ENCODE measurements at places on chromosomes 5 and 9.

- no peak for DNase-seq
Observed at GRCh38 chr9:117828466-117828865, 124.3 kb downstream of the TLR4 start.

DNA sequence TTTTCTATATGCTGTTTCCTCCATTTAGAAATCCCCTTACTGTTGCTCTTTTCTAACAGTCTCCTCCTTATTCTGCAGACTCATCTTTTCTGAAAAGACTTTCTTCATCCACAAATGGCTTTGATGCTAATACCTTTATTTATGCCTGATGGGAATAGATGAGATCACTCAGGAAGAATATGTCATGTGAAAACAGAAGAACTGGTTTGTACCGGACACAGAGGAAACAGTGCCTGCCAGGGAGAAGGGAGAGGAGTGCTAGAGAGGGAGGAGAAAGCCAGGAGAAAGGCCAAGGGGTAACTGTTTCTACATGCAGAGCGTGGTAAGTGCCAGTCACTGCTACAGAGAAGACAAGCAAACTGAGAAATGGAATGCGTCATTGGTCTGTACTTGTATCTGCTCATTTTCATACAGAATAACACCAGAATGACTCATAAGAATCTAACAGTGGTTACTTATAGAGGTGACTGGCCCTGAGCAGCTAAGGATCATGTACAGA lies 45.9 kb upstream of the PJA2 start:
- DNase-seq = no peak

DNA sequence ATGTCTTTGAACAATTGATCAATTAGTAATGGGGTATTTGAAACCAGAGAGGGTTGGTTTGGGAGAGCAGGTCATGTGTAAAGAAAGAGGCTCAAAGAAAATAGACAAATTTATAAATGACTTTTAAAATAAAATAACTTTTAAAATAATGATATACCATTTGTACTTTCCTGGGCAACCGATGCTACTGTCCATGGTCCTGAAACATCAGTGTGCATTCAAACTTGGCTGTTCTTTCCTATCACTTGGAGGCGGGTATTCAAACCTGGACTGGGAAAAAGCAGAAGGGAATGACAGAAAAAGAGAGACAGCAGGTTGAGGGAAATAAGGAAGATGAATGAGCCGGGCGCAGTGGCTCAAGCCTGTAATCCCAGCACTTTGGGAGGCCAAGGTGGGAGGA lies 1446.4 kb upstream of the WWC1 start:
- DNase-seq = no peak

GRCh38 chr9:106893088-106893487 lies 30.1 kb downstream of the ZNF462 start:
- no peak for DNase-seq

- DNase-seq = no peak
Observed at GRCh38 chr5:23703940-23704855, 196.8 kb downstream of the PRDM9 start.

DNA sequence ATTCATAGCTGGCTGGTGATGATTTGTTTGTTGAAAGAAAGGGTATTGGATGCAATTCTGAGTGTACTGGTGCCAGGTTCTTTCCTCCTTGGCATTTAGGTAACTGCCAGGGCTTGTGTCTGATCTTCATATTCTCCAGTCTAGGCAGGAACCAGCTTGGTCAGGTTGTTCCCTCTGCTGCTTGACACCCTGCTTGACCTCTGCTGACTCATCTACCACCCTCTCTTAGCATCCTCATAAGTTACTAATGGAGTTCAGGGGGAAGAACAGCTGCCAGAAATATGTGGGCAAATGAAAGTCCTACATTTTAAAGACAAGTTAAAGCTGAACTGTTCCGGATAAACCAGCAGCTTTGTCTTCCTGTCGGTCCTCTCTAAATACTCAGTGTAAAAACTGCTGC lies 116.1 kb upstream of the TNC start:
- no peak for DNase-seq

DNA sequence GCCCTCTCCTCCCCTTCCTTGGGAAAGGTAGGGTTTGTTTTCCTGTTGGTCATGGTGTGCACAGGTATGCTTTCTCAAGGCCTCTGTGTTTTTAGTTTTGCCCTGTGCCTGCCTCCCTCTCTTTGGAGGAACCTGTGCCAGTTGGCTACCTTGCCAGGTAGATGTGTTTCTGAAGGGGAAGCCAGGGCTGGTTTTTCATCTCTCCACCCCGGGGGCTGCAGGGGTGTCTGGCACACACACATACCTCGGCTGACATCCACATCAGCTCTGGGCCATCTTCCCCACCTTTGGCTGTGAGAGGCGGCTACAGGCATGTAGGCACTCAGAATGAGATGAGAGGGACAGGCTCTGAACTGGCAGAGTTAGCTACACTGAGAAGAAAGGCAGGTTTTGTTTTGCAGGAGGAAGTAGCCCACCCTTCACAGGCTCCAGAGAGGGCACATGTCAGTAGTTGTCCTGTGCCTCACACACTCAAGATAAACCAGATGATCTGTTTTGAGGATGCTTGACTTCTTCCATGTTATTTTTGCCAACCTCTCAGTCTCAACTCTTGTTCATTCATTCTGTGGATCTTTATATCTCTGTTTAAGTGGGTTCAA lies 9.7 kb downstream of the RGMB start:
- no peak for DNase-seq

GRCh38 chr9:76153902-76154629 lies 240.2 kb downstream of the RFK start:
- DNase-seq = no peak

DNA sequence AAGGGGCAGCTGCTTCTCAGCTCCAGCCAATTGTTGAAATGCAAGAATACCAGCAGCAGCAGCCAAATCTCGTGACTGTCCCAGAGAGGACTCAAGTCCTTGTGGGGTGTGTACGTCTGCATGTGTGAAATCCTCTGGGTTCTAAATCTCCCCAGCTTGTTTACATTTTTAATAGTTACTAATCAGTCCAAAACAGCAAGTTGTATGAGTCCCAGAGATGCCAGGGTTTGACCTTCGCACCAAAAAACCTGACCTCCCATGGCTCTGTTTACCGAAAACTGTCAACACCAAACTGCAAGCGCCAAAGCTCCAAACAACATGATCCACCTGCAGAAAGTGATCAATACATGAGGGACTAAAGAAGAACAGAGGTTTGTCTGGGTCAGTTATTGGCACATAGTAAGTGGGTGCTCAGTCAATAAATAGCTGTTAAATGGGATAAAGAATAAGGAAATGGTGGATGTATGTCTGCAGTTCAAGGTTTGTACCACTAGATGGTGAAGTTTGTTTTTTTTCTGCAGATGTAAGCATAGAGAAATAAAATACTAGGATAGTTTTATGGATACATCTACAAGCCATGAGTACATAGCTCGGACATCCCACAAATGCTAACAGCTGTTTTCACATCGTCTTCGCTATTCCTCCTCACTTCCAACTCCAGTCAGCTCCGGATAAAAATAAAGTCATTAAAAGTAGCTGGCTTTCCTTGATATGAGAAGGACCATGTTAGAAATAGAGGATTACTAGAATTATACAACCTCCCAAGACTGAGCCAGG lies 85.3 kb upstream of the ADRB2 start:
- DNase-seq = no peak

DNA sequence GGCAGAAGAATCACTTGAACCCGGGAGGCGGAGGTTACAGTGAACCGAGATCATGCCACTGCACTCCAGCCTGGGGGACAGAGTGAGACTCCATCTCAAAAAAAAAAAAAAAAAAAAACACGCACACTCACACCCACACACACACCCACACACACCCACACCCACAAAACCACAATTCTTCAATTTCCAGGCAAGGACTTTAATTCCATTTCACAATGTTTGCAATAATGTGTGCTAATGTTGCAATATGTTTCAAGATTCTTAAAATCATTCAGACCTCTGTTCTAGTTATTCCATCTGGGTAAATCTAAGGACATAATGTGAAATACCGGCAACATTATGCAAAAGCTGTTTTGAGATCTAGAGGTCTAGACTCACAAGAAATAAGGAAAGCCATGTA lies 28.3 kb downstream of the CCDC69 start:
- no peak for DNase-seq

GRCh38 chr9:76289703-76290102 lies 104.5 kb downstream of the RFK start:
- no peak for DNase-seq

DNA sequence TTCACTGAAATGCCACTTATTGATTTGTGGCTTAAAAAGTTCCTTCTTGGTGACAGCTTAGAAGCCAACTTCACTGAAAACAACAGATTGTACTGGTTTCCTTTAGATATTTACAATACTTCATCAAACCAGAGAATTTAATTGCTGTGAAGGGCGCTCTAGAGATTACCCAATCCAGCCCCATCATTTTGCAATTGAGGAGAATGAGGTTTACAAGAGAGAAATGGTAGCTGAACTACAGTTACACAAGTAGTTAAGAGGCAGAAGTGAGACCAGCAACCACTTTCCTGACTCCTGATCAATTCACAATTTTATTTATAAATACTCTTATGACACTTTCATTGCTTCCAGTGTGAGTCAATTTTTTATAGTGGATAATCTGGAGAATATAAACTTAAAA lies 103.5 kb upstream of the APC start:
- DNase-seq = no peak

GRCh38 chr9:7739595-7739994 lies 60.0 kb downstream of the DMAC1 start:
- no peak for DNase-seq

DNA sequence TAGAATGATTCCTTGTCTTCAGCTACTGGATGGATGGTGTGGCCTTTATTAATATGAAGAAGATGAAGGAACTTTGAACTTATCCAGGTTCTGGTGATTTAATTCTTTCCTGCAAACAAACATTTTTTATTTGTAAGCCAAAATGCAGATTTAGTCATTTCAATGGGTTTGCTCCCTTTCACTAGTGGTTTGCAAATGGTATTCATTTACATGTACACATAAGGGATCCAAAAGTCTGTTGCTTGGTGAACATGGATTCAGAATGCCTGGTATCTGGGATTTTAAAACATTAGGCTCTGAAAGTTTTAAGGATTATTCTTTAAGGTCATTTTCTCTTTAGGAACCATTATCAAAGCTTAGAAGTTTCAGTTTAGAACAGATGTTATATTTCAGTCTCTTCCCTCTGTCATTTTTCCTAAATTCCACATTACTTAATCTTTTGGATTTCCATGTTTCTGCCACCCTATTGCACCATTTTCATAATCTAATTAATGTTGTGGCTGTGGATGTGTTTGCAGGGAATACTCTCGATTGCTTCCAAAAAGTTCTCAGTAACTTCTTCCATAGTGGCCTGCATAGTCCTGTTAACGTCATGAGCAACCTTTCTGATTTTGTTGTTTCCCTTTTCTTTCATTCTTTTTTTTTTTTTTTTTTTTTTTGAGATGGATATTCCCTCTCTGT lies 10.1 kb downstream of the TTC1 start:
- no peak for DNase-seq

DNA sequence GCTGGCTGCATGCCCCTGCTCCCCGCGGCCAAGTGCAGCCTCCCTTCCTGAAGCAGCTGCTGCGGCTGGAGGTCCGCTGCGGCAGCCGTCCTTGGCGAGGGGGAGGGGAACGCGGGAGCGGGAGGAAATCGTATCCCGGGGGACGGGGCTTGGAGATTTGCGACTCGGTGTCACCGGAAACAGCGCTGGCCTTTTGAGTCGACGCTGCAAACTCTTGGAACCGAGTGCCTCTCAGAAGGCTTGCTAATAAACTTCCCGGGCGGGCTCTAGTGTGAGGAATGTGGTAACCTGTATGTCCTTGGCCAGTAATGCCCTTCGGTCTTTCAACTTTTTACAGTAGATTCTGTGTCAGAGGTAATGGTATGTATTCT lies 82.7 kb downstream of the PTPDC1 start:
- no peak for DNase-seq

DNA sequence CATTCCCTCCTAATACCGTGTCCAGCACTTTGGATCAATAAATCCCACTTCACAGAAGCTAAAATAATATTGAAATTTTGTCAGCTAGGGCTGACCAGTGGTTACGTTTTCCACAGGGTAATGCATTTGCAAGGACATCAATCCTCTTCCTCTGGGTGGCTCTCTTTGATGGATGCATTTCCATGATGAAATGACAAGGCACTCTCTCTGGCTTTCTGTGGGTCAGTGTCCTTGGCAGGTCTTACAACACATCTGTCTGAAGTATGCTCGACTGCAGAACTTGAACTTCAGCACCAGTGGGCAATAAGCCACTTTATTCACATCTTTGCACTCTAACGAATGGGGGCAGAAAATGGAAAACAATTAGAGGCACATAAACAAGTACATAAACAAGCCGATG lies 330.1 kb downstream of the ADAMTS6 start:
- DNase-seq = no peak

DNA sequence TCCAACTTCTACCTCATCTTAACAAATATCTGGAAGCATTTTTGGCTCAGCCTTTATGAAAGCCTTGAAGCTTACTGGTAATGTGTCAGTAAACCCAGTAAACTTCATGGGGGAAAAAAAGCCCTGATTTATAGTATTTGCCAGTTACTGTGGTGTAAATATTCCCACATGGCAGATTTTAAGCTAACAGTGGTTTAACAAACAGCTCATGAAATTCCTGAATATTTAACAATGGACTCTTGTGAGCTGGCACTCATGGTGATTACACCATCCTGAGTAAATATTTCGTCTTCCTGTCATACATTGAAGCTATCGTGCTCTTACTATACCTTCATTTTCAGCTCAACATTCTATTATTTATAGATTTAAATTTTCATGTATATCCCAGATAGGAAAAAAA lies 57.0 kb upstream of the ACOT12 start:
- no peak for DNase-seq

DNA sequence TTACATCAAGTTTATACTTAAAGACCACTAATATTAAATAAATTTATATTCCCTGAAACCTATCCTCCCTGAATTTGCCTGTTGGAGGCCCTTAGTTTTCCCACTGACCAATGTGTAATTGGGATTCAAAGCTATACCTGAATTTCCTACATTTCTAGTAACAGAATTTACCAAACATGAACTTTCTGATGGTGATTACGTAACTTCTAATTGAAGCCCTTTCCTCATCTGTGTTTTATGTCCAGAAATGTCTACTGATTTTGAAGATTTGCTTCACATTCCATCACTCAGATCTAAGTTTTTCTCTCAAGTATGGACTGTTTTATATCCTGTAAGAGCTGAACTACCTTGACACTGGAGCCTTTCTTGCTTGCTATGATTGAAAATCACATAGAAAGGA lies 12.8 kb downstream of the ZFP62 start:
- no peak for DNase-seq

- DNase-seq = peak; percentile 3
Observed at GRCh38 chr9:13427587-13427986, 148.1 kb upstream of the MPDZ start.

DNA sequence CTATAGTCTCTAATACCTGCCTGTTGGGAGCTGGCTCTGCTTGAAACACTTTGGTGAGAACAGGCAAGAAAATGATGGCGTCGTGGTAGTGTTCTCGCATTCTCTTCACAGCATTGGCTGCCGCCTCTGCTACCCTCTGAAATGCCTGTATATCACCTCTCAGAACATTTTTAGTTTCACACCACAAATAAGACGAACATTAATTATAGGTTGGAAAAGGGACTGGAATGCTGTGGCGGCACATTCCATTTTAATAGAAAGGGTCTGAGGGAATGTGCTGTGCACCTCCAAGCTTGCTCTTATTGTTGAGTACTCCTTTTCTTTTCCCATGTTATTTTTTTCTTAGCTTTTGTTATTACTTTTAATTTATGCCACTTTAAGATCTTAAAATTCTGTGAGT lies 134.6 kb upstream of the HMHB1 start:
- no peak for DNase-seq

GRCh38 chr5:84118551-84118950 lies 266.1 kb downstream of the EDIL3 start:
- no peak for DNase-seq

- DNase-seq = no peak
Observed at GRCh38 chr9:128899566-128900322, 17.8 kb downstream of the LRRC8A start.

Data from NCI-H2171 (cell line).